ENCODE measurements at places on chromosomes 5 and 9.
A peak's percentile ranks its signal among the peaks of the same experiment; 100 is the strongest.

DNA sequence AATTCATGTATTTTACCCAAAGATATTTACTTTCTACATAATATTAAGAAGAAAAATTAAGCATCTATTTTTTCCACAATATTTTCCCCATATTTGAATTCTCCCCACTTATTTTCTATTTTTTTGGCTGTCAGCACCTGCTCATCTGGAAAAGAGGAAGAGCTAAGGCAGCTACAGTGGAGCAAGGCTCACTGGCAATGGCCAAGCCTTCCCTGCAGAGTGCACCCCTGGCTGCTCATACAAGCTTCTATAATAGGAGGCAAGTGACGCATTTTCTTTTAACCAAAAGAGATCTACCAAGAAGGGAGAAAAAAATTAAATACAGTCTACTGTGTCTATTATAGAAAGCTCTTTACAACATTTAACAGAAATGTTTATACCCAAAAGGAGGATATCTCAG lies 72.5 kb downstream of the AUH start:
- DNase-seq = no peak

DNA sequence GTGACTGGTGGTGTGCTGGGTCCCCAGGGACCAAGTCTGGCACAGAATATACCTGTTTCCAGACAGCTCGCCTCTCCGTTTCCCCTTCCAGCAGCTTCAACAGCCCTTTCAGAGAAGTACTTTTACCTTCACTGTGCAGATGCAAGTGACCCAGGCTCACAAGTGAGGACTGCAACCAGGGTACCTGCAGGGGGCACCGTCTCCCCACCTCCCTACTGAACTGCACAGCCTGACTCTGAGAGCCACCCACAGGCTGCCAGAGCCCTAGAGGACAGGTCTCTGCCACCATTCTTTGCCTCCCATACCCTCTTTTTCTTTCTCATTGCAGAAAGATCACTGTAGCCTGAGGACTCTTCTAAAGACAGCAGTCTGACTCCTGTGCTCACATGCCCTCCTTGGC lies 15.4 kb downstream of the IL9 start:
- no peak for DNase-seq

DNA sequence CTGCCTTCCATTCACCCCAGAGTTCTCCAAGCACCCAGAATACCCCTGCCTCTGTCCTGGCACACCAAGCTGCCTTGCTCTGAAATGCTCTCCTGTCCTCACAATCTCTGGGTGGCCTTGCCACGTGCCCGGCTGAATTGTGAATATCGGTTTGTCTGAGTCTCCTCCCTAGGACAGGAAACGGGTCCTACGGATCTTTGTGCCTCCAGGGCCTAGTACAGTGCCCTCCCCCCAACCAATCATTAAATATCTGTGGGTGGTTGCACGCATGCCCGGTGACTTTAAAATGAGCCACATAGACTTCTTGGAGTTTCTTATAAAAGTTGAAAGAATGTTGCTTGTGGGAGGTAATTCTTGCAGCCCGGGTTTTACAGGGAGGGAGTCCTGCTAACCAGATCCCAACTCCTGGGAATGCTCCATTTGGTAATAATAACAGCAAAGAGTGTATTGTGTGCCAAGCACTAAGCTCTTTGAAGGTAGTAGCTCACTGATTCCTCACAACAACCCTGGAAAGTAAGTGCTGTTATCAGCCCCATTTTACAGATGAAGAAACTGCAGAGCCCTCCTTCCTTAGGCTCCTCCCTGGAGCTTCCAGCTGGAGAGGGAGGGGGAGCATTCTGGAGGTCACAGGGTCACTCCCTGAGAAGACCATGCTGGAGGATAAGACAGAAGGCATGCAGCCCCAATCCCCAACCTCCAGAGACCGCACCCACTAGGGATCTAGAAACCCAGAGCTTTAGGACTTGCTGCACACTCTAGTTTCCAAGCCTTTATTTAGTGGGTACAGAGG lies 23.4 kb downstream of the URM1 start:
- peak; percentile 41 for DNase-seq

- no peak for DNase-seq
These were observed 166.1 kb downstream of the HACD4 start for GRCh38 chr9:20865347-20865746.

DNA sequence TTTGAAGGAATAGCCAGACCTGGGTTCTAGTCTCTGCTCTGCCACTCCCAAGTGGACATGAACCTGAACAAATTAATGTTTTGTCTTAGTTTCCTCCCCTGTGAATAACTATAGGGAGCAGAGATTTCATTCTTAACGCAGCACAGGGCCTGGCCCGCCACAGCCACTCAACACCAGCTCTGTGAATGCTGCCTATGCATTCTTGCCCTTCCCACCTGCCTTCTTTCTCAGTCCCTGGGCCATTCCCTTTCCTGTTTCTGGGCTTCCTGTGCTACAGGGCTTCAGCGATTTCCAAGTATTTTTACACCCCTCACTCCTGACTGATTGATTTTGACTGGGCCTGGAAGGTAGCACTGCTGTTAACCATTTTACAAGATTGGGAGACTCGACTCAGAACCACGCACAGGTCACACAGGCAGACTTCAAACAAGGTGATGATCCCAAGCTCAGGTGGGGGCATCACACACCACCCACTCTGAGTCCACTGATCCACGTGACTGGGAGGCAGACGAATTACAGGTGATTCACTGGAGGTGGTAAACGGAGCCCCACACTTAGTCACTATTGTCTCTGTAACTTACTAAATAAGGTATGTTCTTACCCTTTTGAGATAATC lies 21.4 kb downstream of the PTPN3 start:
- DNase-seq = no peak

GRCh38 chr9:84670138-84671041 lies 861 bp downstream of the NTRK2 start:
- no peak for DNase-seq

DNA sequence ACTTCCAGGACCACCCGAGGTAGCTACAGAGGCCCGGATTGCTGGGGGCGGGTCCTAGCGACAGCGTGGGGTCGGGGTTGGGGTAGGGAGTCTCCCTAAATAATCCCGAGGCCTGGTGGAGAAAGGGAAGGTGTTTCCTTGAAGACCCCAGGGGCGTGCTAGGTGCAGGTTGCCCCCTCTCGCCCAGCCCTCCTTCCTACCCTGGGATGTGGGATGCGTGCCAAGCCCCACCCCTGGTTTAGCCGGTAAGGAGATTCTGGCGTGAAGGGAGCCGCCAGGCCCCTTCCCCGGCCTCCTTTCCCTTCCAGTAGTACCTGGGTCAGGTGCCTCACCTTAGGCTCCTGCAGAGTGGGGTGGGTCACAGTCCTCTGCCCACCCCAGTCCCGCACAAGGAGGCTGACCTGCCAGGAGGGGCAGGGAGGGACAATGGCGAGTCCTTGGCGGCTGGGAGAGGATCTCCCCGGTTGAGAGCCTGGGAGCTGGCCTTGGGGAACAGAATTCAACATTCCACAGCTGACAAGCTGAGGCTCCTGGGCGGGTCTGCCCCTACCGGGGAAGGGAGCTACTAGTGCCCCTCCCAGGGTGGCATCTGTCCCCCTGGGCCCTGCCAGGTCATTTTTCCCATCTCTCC lies 674 bp downstream of the TSPAN17 start:
- DNase-seq = no peak

GRCh38 chr9:133801739-133802138 lies 63.6 kb upstream of the SARDH start:
- no peak for DNase-seq

- DNase-seq = no peak
These were observed 490.9 kb upstream of the RGMB start for GRCh38 chr5:98282521-98282920.
